Heart right ventricle (tissue), 16 donors: ENCODE measurements at places on chromosomes 3 and 15. TPM values are rescaled to one million over a fixed set of nuclear protein-coding genes. Genes with fewer than 3 reads are reported as not detected.

GRCh38 chr3:37161351-37161750 is 13.0 kb downstream of the LRRFIP2 start:
- peaks cover 20% of the 10 kb centered on the region for H3K4me1 ChIP-seq
- peaks cover 33% of the 10 kb centered on the region for H3K36me3 ChIP-seq
- DNase-seq: no peak
- H3K27ac ChIP-seq: no peak overlapping the region
- H3K27me3 ChIP-seq: no peaks in the 10 kb centered on the region

DNA sequence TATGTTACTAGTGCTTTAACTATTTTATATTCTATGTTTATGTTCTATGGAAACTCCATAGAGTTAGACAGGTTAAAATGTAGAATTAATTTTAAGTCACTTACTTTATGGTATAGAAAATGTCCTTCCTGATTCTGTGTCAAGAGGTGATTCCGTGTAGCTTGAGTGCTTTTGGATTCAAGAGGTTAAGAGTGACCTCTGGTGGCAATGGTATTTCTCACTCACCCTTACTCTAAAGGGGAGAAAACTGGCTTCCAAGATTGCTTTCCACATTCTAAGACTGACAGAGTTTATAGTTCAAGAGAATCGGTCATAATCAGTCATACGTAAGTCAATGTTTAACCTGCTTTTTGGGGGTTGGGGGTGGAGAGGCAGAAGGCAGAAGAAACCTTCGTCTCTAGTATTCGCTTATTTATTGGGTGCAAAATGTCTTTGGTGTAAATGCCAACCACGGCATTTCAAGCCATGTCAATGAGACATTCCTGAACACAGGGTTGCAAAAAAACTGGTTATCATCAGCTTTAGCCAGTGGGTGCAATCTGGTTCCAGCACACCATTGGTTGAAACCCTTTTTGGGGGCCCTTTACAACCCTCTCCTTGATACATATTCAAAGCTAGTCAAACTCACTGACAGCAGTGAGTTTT is 92.0 kb upstream of the VGLL3 start:
- H3K4me3 ChIP-seq: no peak overlapping the region
- DNase-seq: no peak
- H3K4me1 ChIP-seq: no peaks in the 10 kb centered on the region
- H3K36me3 ChIP-seq: no peaks in the 10 kb centered on the region
- no peak overlapping the region for H3K27ac ChIP-seq

GRCh38 chr15:40825661-40826422 is 2.7 kb downstream of the PPP1R14D start:
- no peak overlapping the region for H3K4me3 ChIP-seq
- H3K27me3 ChIP-seq: no peaks in the 10 kb centered on the region
- H3K36me3 ChIP-seq: no peaks in the 10 kb centered on the region
- DNase-seq: no peak
- H3K4me1 ChIP-seq: no peaks in the 10 kb centered on the region

DNA sequence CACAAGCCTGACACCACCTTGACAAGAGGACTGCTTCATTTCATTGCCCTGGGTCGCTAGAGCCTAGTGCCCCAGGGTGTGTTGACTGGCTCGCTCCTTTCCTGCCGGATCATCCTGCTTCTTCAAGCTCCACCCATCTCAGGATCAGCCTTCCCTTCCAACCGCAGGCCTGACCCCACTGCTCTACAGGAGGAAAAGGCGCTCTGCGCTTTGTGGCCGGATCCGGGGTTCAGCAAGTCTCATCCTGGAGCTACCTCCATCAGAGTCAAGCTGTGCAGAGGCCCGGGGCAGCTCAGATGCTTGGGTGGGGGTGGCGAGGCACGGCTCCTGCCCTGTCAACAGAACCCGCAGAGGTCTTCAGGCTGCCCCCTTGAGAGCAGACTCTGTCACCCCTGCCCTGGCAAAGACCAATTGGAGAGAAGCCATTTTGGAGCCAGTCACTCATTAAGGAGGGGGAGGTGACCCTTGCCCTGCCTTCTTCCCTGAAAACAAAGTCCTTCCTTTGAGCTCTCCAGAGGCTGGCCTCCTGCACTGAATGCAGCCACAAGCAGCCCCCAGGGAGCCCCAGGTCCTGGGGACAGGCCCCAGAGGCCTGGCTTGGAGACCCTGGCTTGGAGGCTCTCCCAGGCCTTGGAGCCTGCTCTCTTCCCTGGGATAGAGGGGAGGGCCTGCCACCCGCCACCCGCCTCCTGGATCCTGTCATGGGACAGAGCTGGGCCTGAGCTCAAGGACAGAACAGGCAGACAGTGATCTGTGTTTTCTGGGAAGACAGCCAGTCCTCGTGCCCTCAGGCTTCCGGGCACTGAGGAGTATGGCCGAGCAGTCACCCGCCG is 80.3 kb downstream of the CPN2 start:
- peaks cover 75% of the 10 kb centered on the region for H3K4me1 ChIP-seq
- H3K4me3 ChIP-seq: no peak overlapping the region
- H3K36me3 ChIP-seq: no peaks in the 10 kb centered on the region
- H3K27ac ChIP-seq: peak overlapping the region; percentile 93

GRCh38 chr15:48437178-48437577 is 105.9 kb downstream of the DUT start:
- H3K36me3 ChIP-seq: peaks cover 85% of the 10 kb centered on the region
- H3K4me3 ChIP-seq: no peak overlapping the region
- peaks cover 3% of the 10 kb centered on the region for H3K4me1 ChIP-seq
- DNase-seq: no peak

GASK1A gene
- 0.31 TPM for total RNA-seq

DNA sequence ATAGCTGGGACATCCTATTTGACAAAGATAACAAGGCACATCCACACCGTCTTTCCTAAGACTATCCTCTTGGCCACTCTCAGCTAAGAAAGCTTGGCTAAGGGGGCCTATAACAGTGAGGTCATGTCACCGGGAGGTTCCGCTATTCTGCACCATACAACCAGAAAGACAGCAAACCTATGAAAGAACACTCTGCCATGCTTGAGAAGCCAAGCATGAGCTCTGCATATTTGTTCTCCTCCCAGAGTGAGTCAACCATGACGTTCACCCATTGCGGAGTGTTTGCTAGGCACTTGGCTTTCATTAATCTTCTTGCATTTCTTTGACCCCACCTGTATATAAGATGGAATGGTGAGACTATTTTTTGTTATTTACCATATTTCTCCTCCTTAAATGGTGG is 141.2 kb downstream of the GMNC start:
- no peaks in the 10 kb centered on the region for H3K27me3 ChIP-seq
- H3K27ac ChIP-seq: no peak overlapping the region
- H3K36me3 ChIP-seq: no peaks in the 10 kb centered on the region
- no peaks in the 10 kb centered on the region for H3K4me1 ChIP-seq
- H3K4me3 ChIP-seq: no peak overlapping the region

- H3K27me3 ChIP-seq: no peaks in the 10 kb centered on the region
- peaks cover 25% of the 10 kb centered on the region for H3K4me1 ChIP-seq
- DNase-seq: no peak
- H3K36me3 ChIP-seq: no peaks in the 10 kb centered on the region
These were observed 25.7 kb downstream of the PARP16 start for GRCh38 chr15:65260968-65261367.

KNL1 gene
- total RNA-seq: 0.61 TPM

GRCh38 chr3:106004137-106004681 is 135.4 kb upstream of the CBLB start:
- DNase-seq: no peak
- H3K36me3 ChIP-seq: no peaks in the 10 kb centered on the region
- no peak overlapping the region for H3K27ac ChIP-seq

CD200 gene
- 0.91 TPM for total RNA-seq

GRCh38 chr3:42505849-42506410 is 3.5 kb downstream of the VIPR1 start:
- no peak overlapping the region for H3K4me3 ChIP-seq
- DNase-seq: no peak
- no peaks in the 10 kb centered on the region for H3K36me3 ChIP-seq
- H3K27ac ChIP-seq: no peak overlapping the region
- H3K27me3 ChIP-seq: peaks cover 19% of the 10 kb centered on the region
- H3K4me1 ChIP-seq: peaks cover 14% of the 10 kb centered on the region

DNA sequence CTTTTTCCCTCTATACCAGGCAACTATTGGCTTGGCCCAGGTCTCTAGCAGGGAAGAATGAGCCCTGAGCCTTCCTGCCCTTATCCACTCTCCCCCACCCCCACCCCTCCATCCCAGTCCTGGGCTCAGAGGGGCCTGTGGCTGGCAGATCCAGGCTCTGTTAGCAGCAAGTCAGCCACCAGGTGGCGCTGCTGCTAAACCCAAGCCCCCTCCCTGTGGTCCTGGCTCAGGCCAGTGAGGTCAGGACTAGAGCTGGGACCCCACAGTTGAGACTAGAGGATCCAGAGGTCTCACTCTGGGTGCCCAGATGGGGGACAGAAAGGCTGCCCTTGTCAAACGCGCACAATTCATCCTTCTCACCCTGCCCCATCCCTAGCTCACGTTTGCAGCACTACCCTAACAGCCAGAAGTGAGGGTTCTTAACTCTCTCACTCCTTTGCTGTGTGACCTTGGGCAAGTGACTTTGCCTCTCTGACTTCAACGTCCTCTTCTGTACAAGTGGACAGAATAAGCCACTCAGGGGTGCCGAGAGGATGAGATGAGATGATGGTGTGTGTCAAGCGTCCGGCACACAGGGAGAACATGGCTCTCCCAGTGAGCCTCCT is 46.8 kb upstream of the SLC6A1 start:
- H3K4me3 ChIP-seq: no peak overlapping the region
- DNase-seq: peak; percentile 69
- H3K4me1 ChIP-seq: no peaks in the 10 kb centered on the region
- H3K27ac ChIP-seq: no peak overlapping the region

GRCh38 chr3:132867956-132868355 is 145.7 kb upstream of the NPHP3 start:
- H3K27me3 ChIP-seq: no peaks in the 10 kb centered on the region
- no peak for DNase-seq
- no peaks in the 10 kb centered on the region for H3K4me1 ChIP-seq
- no peak overlapping the region for H3K27ac ChIP-seq

SOX14 gene
- not detected for total RNA-seq

GRCh38 chr15:22979238-22980188 is 655 bp downstream of the CYFIP1 start:
- H3K27ac ChIP-seq: peak overlapping the region; percentile 95
- H3K36me3 ChIP-seq: no peaks in the 10 kb centered on the region
- DNase-seq: peak; percentile 47
- no peaks in the 10 kb centered on the region for H3K27me3 ChIP-seq
- peaks cover 36% of the 10 kb centered on the region for H3K4me1 ChIP-seq

GRCh38 chr15:21261965-21262850 is 178.1 kb downstream of the POTEB3 start:
- peaks cover 5% of the 10 kb centered on the region for H3K27me3 ChIP-seq
- H3K27ac ChIP-seq: no peak overlapping the region
- H3K4me3 ChIP-seq: no peak overlapping the region

DNA sequence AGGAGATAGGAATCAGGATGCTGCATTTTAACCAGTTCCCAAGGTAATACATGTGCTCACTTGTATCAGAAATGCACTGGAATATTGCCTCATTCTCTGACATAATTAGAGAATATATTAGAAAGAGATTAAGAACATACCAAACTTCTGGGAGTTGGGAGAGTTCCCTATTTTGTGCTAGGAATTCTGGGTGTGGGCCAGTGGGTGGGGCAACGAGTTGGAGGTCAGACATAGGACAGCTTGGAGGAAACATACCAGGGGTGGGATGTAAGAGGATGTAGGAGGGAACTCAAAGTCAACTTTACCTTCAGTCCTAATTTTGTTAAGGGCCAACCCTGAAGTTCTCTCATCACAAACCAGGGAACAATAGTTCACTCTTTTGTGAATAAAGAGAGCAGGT is 83.6 kb downstream of the SLC7A14 start:
- no peaks in the 10 kb centered on the region for H3K27me3 ChIP-seq
- H3K4me1 ChIP-seq: no peaks in the 10 kb centered on the region
- H3K4me3 ChIP-seq: no peak overlapping the region
- DNase-seq: peak; percentile 21
- H3K36me3 ChIP-seq: no peaks in the 10 kb centered on the region

TF gene
- total RNA-seq: 8.5 TPM

- H3K27ac ChIP-seq: no peak overlapping the region
- DNase-seq: no peak
- H3K4me1 ChIP-seq: no peaks in the 10 kb centered on the region
- no peaks in the 10 kb centered on the region for H3K36me3 ChIP-seq
- peaks cover 5% of the 10 kb centered on the region for H3K27me3 ChIP-seq
- H3K4me3 ChIP-seq: no peak overlapping the region
These were observed 37.3 kb downstream of the CACNA2D2 start for GRCh38 chr3:50466177-50466576.

- no peaks in the 10 kb centered on the region for H3K27me3 ChIP-seq
- H3K4me1 ChIP-seq: no peaks in the 10 kb centered on the region
- H3K27ac ChIP-seq: no peak overlapping the region
- no peak for DNase-seq
- no peak overlapping the region for H3K4me3 ChIP-seq
- no peaks in the 10 kb centered on the region for H3K36me3 ChIP-seq
These were observed 32.1 kb upstream of the BCL2L10 start for GRCh38 chr15:52144656-52145178.

ANXA2 gene
- total RNA-seq: 105 TPM

GRCh38 chr3:160792540-160792939 is 36.5 kb downstream of the PPM1L start:
- no peak overlapping the region for H3K4me3 ChIP-seq
- no peak overlapping the region for H3K27ac ChIP-seq
- no peaks in the 10 kb centered on the region for H3K36me3 ChIP-seq
- H3K27me3 ChIP-seq: no peaks in the 10 kb centered on the region

- H3K27me3 ChIP-seq: no peaks in the 10 kb centered on the region
- H3K4me1 ChIP-seq: no peaks in the 10 kb centered on the region
- DNase-seq: no peak
- H3K27ac ChIP-seq: no peak overlapping the region
- no peaks in the 10 kb centered on the region for H3K36me3 ChIP-seq
These were observed 261.3 kb downstream of the RPLP1 start for GRCh38 chr15:69713726-69714559.

TRIM71 gene
- total RNA-seq: not detected

DNA sequence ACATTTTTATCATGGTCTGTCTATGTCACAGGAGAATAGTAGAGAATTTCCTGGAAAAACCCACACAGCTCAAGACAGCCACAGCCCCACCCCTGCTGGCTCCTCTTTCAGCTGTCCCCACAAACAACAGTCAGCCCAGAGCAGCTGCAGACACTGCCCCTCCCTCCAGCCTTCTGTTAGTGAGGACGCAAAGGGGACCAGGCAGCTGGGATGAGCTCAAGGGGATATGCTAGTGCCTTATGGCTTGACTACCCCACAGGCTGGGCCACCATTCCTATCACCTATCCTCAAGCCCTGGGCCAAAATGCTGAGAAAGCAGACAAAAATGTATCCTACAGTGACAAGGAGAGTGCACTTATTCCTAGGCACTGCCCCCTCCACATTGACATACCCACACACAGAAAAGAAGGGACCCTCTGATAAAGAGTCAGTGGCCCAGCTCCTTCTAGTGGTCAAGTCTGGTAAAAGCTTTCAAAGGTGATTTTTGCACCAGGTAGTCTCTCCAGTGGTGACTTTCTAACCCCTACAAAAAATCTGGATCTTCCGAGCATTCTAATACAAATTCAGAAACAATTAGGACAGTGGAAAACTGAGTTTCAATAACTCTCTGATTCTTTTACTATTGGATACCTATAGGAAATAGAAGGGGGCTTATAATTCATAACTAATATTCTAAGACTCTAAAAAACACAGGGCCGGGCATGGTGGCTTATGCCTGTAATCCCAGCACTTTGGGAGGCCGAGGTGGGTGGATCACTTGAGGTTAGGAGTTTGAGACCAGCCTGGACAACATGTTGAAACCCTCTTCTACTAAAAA is 3.0 kb upstream of the MAP1A start:
- no peak overlapping the region for H3K4me3 ChIP-seq
- H3K27me3 ChIP-seq: no peaks in the 10 kb centered on the region
- peak; percentile 76 for DNase-seq
- H3K36me3 ChIP-seq: no peaks in the 10 kb centered on the region
- peaks cover 34% of the 10 kb centered on the region for H3K4me1 ChIP-seq
- peak overlapping the region; percentile 47 for H3K27ac ChIP-seq
